Fibroblast of lung (primary cell): ENCODE measurements at places on chromosomes 5 and 9.
A peak's percentile ranks its signal among the peaks of the same experiment; 100 is the strongest.

DNA sequence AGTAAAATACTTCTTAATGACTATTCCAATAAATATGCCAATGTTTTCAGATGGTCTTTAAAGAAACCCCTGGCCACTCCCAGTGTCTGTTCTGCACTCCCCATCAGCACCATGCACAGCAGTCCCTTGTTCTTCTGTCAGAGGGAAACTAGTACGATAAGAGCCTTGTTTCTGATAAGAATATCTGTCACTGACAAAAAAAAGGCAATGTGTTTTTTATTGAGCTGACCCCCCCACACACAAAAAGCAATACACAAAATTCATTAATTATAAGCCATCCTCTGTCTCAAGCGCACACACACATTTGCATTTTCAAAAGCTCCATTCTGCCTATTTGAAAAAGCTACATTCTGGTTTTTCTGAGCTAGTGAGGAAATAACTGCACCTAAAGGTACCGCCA is 119.1 kb downstream of the ENC1 start:
- no peak for DNase-seq

DNA sequence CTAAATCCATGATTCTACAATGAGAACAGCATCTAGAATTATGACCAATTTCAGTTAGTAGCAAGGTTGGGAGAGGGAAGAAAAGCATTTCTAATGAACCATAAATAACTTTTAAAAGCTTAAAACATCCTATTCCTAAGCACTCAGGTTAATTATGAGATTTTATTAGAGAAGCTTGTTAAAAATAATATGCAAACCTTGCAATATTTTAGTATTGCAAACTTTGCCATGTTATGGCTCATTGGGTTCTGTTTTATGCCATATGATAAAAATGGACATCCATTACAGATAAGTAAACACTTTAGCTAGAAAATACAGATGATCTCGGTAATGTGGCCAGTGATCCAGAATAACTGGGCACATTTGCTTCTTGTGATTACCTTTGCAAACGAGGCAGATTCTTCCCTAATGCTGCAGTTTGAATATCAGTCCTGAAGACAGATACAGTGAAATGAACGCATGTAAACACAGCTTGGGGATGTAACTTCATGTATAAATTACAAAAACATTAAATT is 447.0 kb downstream of the PLK2 start:
- DNase-seq: no peak

DNA sequence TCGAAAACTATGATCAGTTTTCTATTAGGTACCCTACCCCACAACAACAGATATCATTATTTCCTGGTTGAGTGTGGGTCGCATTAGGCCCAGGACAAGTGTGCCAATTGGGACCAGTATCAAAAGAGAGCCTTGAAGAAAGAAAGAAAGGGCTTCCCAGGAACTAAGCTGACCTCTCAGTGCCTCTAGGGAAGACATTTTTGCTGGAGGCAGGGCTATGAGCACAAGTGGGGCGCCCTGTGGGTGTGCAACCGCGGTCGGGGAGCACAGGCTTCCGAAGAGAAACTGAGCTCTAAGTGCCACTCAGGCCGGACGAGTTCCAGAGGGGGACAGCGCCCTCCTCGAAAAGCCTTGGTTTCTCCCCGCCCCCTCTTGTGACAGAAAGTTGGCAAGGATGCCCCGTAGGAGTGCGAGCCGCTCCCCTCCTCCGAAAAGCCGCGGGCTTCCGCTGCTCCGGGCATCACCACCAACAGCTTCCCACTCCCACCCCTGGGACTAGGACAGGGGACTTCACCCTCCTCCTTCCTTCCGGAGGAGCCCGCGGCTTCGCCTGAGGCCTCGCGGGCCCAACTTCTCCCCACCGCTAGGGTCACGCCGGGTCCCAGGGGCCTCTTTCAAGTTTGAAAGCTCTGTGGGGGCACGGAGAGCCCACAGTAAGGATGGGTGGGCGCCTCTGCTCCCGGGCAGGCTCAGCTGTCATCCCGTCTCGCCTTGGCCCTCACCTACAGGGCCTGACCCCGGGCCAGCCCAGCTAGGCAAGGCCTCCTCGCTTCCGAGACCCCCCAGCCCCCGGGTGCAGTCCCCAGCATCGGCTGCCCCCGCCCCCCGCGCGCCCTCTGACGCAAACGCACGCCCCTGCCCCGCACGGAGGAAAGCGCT is 2.0 kb downstream of the NR2F1-AS1 start:
- DNase-seq: peak; percentile 89

DNA sequence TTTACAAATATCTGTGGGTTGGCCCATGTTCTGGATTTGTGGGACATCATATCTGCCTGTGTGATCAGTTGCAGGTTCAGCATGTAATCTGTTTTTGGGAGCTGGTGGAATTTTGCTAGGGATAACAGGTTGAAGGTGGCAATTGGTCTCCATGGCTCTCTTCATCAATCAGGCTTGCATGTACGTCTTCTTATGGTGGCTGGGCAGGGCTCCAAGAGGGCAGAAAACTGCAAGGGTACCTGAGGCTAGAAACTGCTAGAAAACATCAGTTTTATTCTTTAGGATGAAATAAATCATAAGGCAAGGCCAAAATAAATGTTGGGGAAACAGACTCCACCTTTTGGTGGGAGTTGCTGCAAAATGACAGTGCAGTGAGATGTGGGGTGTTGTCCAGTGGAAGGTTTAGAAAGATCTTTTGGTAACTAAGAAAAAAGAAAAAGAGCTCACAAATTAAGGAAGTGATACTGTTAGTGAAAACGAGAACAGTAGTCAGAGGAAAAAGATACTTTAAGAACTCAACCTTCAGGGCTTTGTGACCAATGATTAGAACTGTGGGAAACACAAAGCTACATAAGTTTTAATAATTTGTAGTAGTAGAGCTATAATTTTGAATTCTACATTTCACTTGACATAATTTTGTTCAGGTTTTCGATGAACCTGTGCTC is 300.7 kb upstream of the IZUMO3 start:
- DNase-seq: no peak

- peak; percentile 45 for DNase-seq
These were observed 11.7 kb upstream of the IRF1 start for GRCh38 chr5:132501961-132502931.

DNA sequence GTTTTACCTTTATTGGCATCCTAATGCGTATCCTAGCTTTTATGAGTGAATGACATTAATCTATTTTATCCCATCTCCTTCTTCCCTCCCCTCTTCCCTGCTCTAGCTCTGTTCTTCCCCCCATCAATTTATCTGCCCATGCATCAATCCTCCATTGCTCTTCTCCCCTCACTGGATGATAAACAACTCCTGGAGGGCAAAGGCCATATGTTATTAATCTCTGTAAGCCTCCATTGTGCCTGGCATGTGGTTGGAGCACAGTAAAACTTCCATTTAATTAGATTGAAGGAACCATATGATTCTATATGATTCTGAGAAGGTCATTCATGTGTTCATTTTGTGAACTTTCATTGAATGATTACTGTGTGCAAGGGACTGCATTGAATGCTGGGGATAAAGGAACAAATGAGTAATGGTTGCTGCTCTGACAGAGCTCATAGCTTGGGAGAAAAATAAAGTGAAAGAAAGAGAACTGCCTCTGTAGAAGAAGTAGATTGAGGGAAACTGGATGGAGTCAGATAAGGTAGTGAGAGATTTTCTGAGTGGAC is 85.0 kb downstream of the MEGF10 start:
- DNase-seq: no peak

DNA sequence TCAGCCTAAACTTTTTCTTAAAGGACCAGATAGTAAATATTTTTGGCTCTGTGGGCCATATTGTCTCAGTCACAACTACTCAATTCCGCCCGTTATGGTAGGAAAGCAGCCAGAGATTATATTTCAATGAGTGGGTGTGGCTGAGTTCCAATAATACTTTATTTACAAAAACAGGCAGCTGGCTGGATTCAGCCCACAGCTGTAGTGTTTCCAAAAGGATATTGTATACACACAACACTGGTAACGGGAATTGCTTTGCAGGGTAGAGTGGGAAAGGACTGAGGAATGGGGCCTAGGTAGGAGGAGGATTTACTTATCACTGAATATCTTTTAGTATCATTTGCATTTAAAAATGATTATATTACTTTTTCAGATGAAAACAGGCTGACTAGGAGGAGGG is 21.0 kb downstream of the GCNT4 start:
- DNase-seq: peak; percentile 28

DNA sequence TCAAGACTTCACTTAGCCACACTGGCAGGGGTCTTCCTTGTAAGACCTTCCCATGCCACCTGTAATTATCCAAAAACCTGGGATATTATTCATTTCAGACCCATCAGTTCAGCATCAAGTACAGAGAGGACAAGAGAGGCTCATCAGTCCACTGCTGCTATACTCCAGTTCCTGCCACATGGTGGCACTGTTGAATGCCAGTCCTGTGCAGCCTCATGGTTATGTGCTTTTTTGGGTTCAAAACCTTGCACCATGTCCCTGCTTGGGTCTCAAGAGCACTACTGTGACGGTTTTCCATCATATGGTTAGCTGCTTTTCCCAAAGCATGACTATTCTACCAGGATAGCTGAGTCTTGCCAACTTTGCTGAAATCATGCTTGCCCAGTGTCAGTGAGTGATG is 8.5 kb downstream of the PTGS1 start:
- DNase-seq: no peak

DNA sequence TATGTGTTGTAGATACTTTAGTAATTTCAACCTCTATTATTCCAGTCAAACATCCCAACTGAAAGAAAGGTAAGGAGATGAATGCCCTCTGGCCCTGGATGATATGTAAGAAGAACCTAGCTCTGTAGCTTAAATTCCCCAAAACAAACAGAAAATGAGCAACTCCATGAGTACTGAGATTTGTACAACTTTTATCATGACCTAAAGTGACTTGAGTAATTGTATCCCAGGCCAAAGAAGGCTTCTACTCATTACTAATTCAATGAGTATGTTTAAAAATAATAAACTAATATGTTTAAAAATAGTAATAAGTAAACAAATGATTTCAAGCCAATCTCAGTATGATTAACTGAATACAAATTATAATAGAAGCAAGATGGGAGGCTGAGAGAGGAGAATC is 414.0 kb upstream of the ACTBL2 start:
- DNase-seq: peak; percentile 37

DNA sequence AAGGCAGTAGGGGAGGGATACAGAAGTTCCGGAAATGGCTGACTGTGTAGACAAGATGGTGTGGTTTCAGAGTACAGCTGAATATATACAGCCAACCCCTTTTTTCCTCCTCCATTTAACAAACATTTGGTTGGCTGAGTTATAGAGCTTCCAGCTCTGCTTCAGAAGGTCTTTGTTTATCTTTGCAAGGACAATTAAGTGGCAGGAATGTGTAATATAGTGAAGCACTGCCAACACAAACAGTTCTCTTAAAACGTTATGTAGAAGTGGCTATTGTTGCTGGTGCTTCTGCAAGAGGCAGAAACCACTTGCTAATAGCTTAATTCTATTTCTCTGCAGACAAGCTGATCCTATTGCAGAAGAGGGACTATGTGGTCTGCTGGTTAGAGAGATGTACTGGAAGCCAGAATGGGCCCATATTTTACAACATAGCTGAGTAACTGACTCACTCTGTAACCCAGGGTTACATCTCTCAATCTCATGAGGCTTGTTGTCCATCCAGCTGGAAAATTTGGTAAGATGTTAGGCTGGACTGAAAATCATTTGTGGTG is 62.7 kb upstream of the OSMR start:
- peak; percentile 100 for DNase-seq

- DNase-seq: no peak
These were observed 36.8 kb downstream of the ERGIC1 start for GRCh38 chr5:172870715-172871461.

DNA sequence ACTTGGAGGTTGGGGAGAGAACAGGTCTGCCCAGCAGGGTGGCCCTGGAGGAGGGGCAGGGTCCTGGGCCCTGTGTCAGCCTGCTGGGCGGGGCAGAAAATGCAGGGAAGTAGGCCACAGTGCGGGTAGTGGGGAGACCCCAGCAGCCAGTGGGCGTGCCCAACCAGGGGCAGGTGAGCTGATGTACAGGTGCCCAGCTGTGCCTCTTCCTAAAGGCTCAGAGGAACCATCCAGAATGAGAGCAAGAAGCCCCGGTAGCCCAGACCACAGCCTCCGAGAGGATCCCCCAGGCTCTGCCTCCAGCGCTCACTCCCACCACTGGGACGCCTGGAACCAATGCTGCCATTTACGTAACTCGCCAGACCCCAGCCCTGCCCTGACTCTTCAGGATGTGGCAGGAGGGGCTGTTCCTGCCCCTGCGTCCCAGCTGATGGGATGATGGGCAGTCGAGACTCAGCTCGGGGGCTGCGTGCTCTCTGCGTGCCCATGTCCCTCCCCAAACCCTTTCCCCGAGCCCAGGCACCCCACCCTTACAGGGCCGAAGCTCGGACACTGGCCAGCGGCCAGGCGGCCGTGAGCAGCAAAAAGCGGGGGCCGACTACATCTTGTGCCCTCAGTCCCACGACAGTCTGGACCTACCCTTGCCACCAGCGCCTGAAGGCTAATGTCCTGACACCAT is 17.9 kb upstream of the QRFP start:
- DNase-seq: no peak
